ENCODE measurements at places on chromosomes 16 and 17.

DNA sequence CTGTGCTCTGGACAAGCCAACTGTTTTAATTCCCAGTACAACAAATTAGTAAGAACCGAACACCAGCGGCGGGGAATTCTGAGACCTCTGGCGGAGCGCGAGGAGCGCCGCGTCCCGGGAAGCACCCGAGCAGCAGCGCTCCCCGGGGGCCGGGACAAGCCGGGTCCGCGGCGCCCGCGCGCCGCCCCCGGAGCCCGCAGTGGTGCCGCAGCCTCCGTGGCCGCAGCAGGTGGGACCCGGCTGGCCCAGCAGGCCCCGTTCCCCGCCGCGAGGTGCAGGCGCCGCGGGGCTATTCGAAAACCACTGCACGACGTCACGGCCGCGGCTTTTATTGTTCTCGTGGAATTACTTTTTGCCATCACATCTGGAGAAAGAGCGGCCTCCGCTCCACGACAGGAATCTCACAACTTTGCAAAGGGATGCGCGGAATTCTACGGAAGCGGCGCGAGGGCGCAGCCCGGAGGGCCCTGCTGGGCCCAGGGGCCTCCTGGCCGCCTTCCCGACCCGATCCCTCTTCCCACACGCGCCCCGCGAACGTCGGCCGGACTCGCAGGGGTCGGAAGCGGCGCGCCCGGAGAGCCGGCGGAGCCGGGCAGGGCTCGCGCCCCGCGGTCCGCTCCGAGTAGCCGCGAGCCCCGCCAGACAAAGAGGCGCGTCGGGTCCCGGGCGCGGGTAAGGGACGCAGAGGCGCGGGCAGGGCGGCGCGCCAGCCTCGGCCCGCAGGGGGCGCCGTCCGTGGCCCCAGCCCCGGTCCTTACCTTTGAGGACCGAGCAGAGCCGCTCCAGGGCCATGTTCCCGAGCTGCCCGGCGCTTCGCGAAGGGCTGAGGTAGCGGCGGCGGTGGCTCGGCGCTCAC lies 696 bp downstream of the NETO2 start:
- peak; percentile 51 for DNase-seq

DNA sequence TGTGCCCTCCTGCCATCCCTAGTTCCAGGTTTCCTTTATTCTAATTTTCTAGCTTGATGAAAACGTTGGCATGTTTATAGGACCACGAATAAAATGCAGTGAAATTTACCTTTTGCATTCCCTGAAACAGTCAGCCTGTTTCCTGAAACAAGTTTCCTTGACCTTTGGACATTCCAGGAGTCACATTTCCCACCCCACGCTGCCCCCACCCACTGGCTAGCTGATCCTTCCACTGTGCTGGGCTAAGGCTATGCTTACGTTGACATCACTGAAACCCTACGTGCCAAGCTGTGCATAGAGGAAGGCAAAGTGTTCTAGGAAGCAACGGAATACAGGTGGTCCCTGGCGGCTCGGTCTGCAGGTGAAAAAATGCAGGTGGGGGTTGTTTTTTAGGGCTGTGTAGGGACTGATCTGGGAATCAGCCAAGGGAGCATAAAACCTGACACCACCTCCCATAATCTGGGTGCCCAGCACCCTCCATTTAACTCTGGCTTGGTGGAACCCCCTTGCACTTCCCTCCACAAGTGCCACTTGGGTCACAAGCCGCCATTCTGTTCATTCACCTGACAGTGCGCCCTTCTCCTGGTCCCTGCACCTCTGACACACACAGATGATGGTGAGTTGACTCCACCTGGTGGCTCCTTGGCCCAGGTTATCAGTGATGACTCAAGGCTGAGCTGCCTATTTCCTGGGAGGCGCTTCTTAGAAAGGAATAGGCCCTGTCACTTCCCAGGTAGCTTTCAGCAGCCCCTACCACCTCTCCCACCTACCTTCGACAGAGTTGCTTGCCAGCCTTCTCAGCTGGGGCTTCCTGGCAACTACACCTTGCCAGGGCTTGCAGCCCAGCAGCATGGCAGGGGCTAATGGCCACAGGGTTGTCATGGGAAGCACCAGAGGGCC lies 83.7 kb downstream of the N4BP1 start:
- no peak for DNase-seq

DNA sequence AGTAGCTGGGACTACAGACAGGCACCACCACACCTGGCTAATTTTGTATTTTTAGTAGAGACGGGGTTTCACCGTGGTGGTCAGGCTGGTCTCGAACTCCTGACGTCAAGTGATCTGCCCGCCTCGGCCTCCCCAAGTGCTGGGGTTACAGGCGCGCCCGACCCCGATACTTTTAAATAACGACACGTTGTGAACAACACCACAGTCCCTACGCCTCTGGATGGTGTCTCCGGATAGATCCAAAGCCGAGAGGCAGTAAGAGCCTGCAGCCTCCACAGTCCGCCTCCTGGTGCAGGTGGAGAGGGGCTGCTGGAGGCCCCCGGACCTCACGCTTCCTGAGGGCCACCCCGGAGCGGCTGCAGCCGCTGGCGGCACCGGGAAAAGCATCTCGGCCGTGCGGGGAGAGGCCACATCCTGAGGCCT lies 741 bp upstream of the TLCD3A start:
- no peak for DNase-seq

DNA sequence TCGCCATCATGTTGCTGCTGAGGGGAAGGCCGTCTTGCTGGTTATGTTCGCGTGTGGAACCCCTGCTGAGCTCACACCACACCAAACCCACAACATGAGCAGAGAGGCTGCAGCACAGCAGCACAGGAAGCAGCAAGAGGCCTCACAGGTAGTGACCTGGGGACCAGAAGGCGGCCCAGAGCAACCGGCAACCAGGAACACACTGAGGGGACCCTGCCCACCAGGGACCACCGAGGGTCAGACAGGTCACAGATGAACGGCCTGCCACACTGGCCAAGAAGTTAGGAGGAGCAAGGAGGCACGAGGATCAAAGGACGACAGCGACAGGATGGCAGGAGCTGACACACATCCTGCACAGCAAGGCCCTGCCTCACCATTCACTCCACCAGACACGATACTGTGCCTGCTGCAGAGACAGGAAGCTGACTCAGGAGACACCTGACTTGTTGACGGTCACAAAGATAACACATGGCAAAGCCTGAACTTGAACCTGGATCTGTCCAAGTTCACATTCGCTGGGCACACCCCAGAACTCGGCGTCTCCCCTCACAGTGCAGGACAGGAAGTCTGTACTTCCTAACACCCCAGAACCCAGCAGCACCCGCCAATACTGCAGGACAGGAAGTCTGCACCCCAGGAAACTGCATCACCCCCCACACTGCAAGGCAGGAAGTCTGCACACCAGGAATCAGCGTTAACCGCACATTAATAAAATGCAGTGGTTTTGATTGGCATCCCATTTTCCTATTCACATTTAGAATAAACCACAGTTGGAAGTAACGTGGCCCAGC lies 98.5 kb downstream of the ZNF778 start:
- DNase-seq = peak; percentile 96

- no peak for DNase-seq
Observed at GRCh38 chr16:22924492-22924891, 110.5 kb downstream of the HS3ST2 start.

DNA sequence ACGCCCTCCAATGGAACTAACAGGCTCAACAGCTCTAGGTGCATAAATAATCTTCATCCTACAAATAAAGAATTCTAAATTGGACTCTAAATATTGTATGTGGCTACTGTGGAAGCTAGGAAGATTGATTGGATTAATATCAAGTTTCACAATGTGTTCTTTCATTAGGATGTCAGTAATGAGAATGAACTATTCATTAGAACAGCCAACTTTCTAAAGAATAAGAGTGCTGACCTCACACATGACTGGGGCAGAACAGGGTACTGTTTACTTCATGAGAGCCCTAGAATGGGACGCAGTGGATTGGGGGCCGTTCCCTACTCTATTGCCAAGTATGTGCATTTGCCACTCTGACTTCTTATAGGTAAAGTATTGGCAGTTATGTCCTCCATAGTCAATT lies 528.2 kb upstream of the RBFOX1 start:
- DNase-seq = no peak

- DNase-seq = no peak
Observed at GRCh38 chr16:56691885-56692284, 9.6 kb downstream of the MT1X start.

- DNase-seq = peak; percentile 56
Observed at GRCh38 chr17:78019367-78019975, 61.0 kb downstream of the TNRC6C start.

GRCh38 chr17:8447799-8448198 lies 12.1 kb downstream of the NDEL1 start:
- no peak for DNase-seq

Measured in T-helper 2 cell (primary cell).